ENCODE measurements at places on chromosomes 3 and 15. TPM values are rescaled to one million over a fixed set of nuclear protein-coding genes. Genes with fewer than 3 reads are reported as not detected.
A peak's percentile ranks its signal among the peaks of the same experiment; 100 is the strongest.

DNA sequence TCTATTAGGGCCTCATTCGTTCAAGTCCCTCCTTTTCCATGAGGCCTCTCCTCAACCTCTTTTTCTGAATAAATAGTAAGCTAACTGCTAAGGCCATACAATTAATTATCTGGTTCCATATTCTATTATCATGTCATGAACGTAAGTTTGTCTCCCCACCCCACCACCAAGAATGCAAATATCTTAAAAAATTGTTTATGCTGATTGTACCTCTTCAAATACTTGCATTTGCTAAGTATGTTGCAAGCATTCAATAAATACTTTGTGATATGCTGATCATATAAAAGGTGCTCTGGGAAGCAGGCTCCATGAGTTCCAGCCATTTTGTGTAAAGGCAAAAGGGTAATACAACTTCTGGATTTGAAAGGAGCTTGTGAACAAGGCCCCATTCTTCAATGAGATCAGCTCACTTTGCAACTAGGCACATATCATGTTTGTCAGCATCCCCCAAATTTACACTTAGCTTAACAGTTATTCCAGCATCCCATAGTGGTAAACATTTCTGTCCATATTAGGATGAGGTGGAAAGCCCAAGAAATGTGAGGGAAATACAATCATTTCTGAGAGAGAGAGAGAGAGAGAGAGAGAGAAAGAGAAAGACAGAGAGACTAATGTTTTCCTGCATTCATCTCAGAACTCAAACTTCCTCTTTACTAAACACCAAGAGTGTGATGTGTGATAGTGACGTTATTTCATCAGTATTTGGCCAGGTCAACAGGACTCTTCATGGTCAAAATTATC is 33.2 kb downstream of the SLC12A8 start:
- ATAC-seq, result no peak

GRCh38 chr3:45125550-45126026 is 20.6 kb downstream of the CDCP1 start:
- peak; percentile 81 for ATAC-seq

- ATAC-seq, result no peak
These were observed 28.4 kb upstream of the MYRIP start for GRCh38 chr3:39781025-39781424.

- ATAC-seq, result no peak
These were observed 1455.9 kb downstream of the SI start for GRCh38 chr3:163622384-163622783.

DNA sequence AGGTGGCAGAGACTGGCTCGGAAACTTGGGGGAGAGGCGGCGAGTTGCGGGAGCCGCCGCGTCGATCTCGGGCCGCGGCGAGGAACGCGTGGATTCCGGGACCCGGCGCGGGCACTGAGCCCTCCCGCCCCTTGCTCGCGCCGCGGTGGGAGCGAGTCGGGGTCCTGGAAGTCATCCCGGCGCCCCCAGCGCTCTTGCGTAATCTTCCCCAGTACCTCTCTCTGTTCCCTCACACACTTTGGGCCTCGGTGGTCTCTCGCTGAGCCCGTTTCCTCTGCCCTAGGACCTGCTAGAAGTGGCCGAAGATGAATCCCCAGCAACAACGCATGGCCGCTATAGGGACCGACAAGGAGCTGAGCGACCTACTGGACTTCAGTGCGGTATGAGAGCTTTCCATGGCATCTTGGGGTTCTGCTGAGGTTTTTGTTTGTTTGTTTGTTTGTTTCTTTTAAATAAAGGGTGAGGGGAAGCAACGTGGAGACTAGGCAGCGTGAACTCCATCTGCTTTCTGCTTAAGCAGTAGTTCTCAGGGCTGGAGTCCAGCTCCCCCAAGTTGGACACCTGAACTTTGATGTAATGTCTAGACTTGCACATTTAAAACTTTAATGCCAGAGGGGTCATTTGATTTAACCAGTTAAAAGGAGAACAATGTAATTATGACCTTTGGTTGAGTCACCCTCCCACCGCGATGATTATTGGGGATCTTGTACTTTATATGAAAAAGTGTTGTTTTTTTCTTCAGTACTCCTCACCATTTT is 1.3 kb downstream of the TCF12 start:
- ATAC-seq, result no peak

- peak; percentile 69 for ATAC-seq
These were observed 88.9 kb upstream of the CBLB start for GRCh38 chr3:105957722-105958121.

- ATAC-seq, result no peak
These were observed 260.5 kb upstream of the TLE3 start for GRCh38 chr15:70358011-70358819.

- ATAC-seq, result no peak
These were observed 36.2 kb downstream of the GAP43 start for GRCh38 chr3:115659253-115660220.

DNA sequence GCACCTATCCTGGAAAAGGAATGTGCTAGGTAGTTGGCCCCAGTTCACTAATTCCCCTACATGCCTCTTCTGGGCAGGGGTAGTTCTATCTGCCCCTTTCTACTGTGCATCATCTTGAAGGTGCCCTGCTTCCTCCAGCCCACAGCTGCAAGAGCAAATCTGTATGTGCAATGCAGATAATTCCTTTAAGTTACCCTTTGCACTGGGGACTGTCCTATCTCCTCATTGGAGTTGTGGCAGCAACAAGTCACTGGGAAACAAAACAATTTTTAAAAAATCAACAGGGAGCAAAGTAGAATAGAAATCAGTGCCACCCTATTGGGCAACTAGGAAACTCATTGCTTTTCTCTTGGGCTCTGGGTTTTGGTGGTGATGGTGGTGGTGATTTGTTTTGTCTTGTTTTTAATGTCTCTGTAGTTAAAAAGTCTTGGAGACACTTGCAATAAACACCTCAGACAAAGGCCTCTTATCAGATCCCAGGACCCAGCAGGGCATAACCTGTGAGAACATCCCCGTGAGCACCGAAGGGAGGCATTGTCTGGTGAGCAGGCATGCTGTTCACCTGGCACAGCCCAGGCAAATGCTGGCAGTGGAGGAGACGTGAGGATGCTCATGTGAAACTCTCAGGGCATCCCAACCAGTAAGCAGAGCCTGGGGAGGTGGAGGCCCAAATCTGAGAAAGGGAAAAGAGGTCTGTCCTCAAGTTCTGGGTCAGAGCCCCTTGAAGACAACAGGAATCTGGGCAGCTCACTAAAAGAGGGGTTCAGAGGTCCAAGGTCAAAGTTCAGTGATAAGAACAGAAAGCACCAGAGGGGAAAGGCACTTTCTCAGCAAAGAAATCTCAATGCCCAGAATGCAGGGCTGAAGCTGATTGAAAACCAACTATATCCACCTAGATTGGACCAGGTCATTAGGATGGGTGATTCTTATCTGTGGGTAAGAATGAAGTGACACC is 27.9 kb downstream of the C2CD4B start:
- ATAC-seq, result no peak

DNA sequence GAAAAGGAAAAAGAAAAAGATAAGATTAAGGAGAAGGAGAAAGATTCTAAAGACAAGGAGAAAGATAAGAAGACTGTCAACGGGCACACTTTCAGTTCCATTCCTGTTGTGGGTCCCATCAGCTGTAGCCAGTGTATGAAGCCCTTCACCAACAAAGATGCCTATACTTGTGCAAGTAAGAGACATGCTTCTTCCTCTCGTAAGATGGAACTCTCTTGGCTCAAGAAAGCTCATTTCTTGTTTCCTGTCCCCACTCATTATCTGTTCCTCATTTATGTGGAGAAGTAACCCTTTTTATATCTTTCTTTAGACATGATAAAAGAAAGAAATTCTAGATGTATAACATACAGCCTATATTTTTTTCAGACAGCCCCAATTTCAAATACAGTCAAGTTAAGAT is 101.4 kb downstream of the KLHL25 start:
- ATAC-seq, result no peak

GRCh38 chr3:141681390-141681780 is 56.7 kb upstream of the RNF7 start:
- ATAC-seq, result no peak

GRCh38 chr15:66151809-66152208 is 101.7 kb downstream of the MEGF11 start:
- ATAC-seq, result no peak

DNA sequence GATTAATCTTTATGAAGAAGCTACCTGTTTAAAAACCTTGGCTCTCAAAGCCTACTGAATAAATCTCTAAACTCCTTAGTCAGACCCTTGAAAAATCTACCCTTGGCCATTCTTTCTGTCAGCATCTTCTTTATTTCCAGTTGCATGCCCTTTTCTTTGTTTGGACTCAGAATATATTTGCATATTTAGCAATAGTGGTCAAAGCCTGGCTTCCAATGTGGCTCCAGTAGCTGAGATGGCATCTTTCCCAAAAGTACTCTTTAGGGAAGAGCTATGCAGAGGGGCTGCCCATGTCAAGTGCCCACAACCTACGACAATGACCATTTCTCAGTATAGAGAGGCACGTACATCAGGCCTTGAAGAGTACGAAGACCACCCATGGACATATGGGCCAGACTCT is 47.2 kb downstream of the TLNRD1 start:
- no peak for ATAC-seq

DNA sequence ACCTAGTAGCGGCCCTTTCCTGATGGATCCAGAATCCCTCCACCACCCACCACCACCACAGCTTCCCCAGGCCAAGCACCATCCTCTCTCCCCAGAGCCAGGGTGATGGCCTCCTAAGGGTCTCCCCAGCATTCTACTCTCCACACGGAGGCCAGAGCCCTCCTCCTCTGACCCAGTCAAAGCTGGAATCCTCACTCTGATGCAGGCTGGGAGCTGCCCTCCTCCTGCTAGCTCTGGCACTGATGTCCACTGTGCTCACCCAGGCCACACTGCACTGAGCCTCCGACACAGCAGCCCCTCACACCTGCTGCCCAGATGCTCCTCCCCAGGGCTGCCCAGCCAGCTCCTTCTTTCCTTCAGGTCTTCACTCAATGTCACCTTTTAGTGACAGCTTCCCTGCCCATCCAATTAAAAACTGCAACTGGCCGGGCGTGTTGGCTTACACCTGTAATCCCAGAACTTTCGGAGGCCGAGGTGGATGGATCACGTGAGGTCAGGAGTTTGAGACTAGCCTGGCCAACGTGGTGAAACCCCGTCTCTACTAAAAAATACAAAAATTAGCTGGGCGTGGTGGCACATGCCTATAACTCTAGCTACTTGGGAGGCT is 21.0 kb downstream of the XXYLT1 start:
- no peak for ATAC-seq

DNA sequence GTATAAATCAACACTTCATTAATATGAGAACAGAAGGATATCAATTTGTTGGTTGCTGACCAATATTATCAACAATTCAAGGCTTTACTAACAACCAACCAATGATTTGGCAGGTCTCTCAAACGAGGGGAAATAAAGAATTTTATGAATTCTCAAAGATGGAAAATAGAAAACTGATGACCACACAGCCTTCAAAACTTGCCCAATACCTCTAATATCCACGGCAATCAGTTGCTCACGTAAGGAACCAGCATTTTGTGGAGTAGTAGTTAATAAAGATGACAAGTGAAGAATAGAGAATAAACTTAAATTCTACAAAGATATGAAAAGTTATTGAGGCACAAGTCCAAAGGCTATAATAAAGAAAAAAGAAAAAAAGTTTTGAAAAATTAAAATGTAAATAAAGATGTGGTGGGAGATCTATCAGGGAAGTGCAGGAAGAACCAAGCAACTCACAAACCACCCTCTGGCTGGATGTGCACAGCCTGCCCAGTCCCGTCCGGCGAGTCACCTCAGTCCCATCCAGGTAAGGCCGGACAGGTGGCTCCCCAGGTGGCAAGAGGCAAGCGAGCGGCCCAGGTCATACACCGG is 808 bp downstream of the GK5 start:
- no peak for ATAC-seq

GRCh38 chr3:98994128-98994762 is 92.8 kb upstream of the DCBLD2 start:
- ATAC-seq, result peak; percentile 33

DNA sequence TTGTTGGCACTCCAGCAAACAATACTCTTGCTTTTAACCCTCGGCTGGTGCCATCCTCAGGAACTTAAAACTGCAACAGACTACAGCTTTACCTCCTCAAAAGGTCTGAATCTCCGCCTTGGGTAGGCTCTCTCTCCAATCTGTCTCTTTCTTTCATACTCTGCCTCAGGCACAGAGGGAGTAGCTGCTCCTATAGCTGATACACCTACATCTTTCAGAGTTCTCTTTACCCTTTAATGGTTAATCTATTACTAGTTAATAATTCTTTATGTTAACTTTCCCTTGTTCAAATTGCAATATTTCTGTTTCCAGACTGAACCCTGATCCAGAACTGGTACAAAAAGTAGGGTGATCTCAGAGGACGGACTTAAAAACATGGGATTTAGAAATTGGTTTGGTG is 66.2 kb downstream of the MAP4 start:
- no peak for ATAC-seq

- ATAC-seq, result no peak
These were observed 251.9 kb downstream of the TJP1 start for GRCh38 chr15:29570121-29570947.

DNA sequence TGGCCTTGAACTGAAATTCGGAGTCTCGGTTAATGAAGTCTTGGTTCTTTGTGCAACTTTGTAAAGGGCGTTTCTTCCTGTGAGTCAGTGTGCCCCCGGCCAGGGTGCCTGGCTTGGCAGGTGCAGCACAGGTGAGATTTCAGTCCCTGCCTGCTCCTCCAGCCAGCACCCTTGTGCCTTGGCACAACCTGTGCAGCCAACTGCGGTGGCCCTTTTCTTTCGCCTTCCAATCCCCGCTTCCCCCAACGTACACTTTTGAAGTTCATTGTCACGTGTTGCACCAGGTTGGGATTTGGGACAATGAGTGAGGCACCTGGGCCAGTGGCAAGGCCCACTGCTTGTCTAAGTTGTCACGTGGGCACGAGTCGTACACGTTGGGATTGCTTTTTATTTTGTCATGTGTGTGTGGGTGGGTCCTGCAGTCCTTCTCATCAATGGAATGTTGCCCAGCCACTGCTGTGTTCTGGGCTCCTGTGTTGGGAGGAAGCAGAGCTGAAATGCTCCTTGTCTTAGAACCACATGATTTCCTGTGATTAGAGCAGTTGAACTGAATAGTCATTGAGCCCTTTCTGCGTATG is 242.9 kb upstream of the BHLHE40 start:
- ATAC-seq, result peak; percentile 94

- ATAC-seq, result no peak
These were observed 53.8 kb upstream of the CORO2B start for GRCh38 chr15:68524753-68525584.

DNA sequence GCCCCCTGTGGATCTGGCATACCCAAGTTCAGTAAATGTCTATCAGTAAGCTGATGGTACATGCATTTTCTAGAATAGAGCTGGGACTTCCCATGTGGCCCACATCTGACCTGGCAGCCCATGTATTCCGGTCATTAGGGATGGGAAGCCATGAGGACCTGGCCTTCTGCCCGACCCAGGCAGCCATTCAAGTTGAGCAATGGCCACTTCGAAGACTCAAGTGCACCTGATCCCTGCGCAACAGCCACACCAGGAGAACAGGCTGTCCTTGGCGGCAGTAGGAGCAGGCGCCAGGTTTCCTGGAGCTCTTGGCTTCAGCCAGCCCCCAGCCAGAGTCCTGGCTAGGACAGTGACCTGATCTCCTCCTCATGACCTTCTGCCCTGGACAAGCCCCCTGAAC is 14.6 kb downstream of the HEMK1 start:
- no peak for ATAC-seq

Gene SNTN
- total RNA-seq, result not detected

Gene RGMA
- total RNA-seq, result 40.5 TPM

Gene MESP1
- total RNA-seq, result 0.44 TPM

Gene IGDCC3
- total RNA-seq, result 0.08 TPM

Gene LMAN1L
- total RNA-seq, result not detected

Gene MRPL47
- 23.6 TPM for total RNA-seq

Gene NUSAP1
- 39.1 TPM for total RNA-seq

All from esophagus mucosa (tissue), 1 donor.